Daoy (cell line): ENCODE measurements at places on chromosomes 11 and 22. TPM values are rescaled to one million over a fixed set of nuclear protein-coding genes. Genes with fewer than 3 reads are reported as not detected.

The LUZP2 gene
- not detected in 2 replicates for total RNA-seq

- DNase-seq = peak; percentile 81
Measured at GRCh38 chr22:30277547-30278344, 11.1 kb upstream of the OSM start.

- DNase-seq = no peak
Measured at GRCh38 chr11:20099527-20099926, 60.7 kb downstream of the DBX1 start.

DNA sequence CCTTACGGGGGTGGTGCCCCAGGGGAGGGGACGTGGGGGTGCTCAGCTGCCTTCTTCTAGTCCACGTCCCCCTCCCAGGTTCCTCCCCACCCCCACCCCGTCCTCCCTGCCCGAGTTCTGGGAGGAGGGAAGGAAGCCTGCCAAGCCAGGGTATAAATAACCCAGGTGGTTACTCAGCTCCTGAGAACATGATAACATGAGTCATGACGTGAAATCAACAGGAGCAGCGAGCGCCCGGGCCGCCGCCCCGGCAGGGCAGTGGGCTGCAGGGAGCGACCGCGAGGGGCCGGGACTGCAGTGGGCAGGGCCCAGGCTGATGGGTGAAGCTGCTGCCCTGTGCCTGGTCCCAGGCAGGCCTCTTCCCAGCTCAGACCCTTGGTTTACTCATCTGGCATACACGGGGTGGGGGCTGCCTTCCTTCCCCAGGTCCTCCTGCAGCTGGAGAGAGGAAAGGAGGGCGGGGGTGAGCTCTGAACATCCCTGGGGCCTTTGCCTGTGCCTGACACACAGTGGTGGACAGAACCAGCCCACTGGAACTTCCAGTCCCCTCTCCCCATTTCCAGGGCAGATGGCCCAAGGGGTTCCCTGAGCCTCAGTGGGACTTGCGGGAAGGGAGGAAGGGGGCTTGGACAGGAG lies 8.8 kb upstream of the PDGFB start:
- peak; percentile 89 for DNase-seq

GRCh38 chr11:120335908-120336640 lies at the start of gene ARHGEF12:
TSS of gene ARHGEF12 (plus strand) at chr11:120336413. CDS start at chr11:120337244, 831 bp downstream.
- peak; percentile 96 for DNase-seq
